ENCODE measurements at places on chromosomes 13 and 19. TPM values are rescaled to one million over a fixed set of nuclear protein-coding genes. Genes with fewer than 3 reads are reported as not detected.

GRCh38 chr13:33935969-33936368 lies 118.0 kb downstream of the RFC3 start:
- no peak for DNase-seq

DNA sequence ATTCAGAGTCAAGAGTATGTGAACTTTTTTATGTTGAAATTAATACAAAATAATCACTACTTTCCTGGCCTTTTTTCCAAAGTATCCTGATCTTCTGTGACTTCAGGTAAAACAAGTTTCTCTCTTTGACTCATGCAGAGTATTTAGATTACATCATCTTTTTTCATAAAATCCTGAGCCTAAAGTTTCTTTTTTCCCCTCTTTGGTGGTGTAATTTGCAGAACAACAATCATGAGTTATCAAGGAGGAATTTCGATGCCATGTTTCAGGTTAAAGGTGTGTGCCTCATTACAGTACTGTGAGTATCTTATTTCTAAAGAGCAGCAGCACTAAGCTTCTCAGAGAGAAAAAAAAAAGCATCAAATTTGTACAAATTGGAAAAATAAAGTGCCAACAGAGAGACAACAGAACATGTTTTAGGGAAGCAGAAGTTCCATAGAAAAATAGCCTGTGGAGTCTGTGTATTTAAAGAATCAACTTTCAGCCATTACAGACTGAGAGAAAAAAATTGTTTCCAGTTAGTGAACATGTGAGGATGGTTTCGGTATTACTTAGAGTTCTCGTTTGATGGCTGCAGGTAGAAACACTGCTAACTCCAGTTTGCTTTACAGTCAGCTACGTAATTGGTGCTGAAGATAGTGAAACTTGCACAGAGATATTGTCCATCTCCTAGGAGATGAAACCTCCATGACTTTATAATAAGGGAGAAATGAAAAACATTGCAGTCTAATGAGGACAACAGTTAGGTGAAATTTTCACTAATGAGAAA lies 78.1 kb upstream of the PCDH9 start:
- no peak for DNase-seq

- DNase-seq = no peak
These were observed 200.2 kb downstream of the FOXO1 start for GRCh38 chr13:40466272-40466671.

GPATCH1 gene
- total RNA-seq = 13.7 TPM

SYNE4 gene
- total RNA-seq = 1.4 TPM

MRPL54 gene
- 89.8 TPM for total RNA-seq

DNA sequence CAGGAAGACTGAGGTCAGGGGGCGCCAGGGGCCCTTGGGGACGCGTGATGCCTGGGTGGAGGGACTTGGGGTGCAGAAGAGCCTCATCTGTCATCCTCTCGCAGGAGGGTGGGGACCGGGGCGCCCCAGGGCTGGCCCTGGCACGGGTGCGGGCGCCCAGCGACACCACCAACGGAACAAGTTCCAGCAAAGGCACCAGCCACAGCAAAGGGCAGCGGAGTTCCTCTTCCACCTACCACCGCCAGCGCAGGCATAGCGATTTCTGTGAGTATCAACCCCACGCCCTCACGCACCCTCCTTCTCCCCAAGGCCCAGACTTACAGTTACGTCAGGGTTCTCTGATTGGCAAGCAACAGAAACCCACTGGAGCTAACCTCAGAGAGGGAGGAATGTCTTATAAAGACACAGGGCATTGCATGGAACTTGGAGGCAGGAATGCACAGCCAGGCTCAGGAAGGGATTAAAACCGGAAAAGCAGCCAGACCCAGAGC lies 29.4 kb downstream of the MARK4 start:
- DNase-seq = no peak

GRCh38 chr13:74087357-74087756 lies 46.8 kb downstream of the KLF12 start:
- no peak for DNase-seq

DNA sequence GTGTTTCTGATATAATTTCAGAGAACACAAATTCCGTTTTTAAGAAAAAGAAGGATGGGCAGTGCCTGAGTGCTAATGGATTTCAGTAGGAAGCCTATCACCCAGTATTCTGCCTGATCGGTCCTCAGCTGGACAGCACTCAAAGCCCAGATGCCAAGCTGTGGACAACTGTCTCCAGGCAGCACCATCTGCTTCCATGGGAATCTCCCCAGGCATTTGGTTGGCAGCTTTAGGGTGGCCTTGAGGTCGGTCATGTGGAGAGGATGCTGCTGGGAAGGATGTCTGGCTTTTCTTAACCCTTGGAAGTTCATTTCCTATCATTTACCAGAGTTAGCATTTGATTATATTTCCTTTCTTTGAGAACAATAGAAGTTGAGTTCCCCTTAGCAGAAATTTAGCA lies 311.7 kb downstream of the TBC1D4 start:
- DNase-seq = no peak

- DNase-seq = peak; percentile 56
These were observed 3.6 kb upstream of the CEACAM3 start for GRCh38 chr19:41792513-41793413.

Measured in activated CD8-positive, alpha-beta memory T cell treated with anti-CD3 and anti-CD28 coated beads, Interleukin-2, amount 10 ng/mL, durations not matched to agents 7 days and 5 days (primary cell).